H1 (cell line): ENCODE measurements at places on chromosomes 2 and 18. TPM values are rescaled to one million over a fixed set of nuclear protein-coding genes. Genes with fewer than 3 reads are reported as not detected.

DNA sequence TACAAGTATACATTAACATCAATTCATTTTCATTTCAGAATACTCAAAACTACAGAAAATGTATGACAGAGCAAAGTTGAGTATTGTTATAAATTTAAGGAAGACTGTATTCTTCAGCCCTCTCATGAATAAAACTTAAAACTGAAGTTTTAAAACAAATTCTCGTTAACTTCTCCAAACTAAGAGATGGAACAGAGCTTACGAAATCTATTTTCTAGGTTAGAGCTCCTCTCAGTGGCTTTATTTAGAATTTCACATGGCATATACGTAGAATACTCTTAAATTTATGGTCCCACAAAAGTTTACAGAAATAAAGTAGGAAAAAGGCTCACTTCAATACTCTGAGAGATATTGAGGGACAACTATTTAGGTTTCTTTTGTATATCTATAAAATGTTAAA, 612.1 kb downstream of the KCNJ3 start:
- H3K36me3 ChIP-seq: no peaks in the 10 kb centered on the region
- H3K4me3 ChIP-seq: no peak overlapping the region
- no peak for DNase-seq
- no peaks in the 10 kb centered on the region for H3K4me1 ChIP-seq
- no peak overlapping the region for H3K27ac ChIP-seq

GRCh38 chr2:108262036-108262435, 22.3 kb downstream of the SULT1C3 start:
- H3K4me1 ChIP-seq: no peaks in the 10 kb centered on the region
- H3K27me3 ChIP-seq: no peaks in the 10 kb centered on the region
- no peak overlapping the region for H3K27ac ChIP-seq
- H3K36me3 ChIP-seq: no peaks in the 10 kb centered on the region

DNA sequence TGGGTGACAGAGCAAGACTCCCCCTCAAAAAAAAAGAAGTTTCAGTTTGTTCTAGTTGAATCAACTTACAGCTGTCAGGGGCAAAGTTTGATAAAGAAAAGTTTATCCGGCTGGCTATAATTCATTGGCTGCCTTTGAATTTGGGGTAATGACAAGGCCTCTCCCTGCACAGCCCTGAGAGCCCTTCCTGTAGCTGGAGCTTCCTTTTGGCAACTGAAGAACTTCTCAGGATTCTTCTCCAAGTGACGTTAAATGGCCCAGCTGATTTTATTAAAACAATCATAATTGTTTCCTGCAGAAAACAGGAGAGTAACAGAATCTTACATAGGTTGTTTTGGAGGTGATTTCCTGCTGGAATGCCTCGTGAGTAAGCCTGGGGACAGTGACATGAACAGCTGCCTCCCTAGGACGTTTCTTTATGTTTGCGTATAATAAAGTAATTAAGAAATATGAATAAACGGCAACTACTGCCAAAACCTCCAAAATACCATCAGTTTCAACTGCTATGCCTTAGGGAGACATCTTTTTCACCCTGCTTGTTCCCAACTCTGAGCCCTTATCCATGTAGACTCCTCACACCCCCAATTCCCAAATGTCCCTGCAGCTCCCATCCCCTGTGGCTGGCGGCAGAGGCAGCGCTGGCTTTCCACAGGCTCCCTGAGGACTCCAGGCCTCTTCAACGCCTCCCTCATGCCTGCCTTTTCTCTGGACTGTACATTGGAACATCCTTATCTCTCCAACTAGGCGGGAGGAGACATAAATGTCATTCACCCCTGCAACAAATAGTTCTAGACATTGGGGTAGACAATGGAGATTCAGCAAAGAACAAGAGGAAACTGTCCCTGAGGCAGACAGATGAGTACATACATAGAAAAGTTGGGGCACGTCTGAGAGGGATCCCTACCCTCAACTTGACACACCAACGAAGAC, 59.2 kb upstream of the FZD7 start:
- H3K27me3 ChIP-seq: no peaks in the 10 kb centered on the region
- H3K4me3 ChIP-seq: no peak overlapping the region
- DNase-seq: no peak
- H3K36me3 ChIP-seq: no peaks in the 10 kb centered on the region
- peaks cover 27% of the 10 kb centered on the region for H3K4me1 ChIP-seq

GRCh38 chr2:76044701-76045100, 334.0 kb upstream of the GCFC2 start:
- H3K4me1 ChIP-seq: no peaks in the 10 kb centered on the region
- no peak overlapping the region for H3K4me3 ChIP-seq
- DNase-seq: no peak
- no peak overlapping the region for H3K27ac ChIP-seq
- no peaks in the 10 kb centered on the region for H3K27me3 ChIP-seq

DNA sequence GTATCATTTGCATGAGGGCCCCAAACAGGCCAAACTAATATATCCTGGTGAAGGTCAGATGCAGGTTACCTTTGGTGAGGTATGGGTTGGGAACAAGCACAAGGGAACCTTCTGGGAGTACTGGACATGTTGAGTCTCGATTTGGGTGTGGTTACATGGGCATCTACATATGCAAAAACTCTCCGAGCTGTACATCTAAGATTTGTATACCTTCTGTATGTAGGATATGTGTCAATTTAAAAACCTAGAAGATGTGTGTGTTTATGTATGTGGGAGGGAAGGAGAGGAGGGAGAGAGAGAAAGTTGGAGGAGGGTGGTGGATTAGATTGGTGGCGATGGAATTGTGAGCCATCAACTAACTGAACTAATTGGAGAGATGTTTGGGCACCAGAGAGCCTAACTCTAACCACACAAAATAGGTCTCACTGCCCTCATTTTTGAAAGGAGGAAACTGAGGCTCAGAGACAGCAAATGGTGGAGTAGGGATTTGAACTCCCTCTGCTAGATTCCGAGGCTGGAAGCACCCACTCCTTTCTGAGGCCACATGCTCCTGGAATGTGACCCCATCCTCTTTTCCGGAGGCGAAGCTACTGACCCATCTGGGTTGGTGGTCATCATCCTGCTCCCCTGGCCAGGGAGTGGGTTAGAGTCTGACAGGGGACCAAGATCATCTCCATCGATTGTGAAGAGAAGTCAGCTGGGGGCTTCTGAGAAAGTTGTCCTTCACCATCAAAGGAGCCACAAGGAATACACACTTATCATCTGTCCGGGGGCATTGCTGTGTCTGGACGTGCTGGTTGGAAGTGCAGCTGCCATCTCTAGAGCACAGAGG, 107.3 kb upstream of the MYCN start:
- DNase-seq: no peak
- H3K4me1 ChIP-seq: no peaks in the 10 kb centered on the region
- H3K36me3 ChIP-seq: no peaks in the 10 kb centered on the region
- no peak overlapping the region for H3K27ac ChIP-seq
- no peak overlapping the region for H3K4me3 ChIP-seq

GRCh38 chr18:10783941-10784340, 258.1 kb downstream of the NAPG start:
- H3K36me3 ChIP-seq: no peaks in the 10 kb centered on the region
- no peak for DNase-seq
- no peak overlapping the region for H3K27ac ChIP-seq
- no peaks in the 10 kb centered on the region for H3K4me1 ChIP-seq

Gene ACADL
- 0.34 and 0.40 TPM in 2 replicates for total RNA-seq

Gene COL6A3
- total RNA-seq: 3.4 and 3.5 TPM in 2 replicates
